Kidney epithelial cell (primary cell): ENCODE measurements at places on chromosomes 3 and 15. TPM values are rescaled to one million over a fixed set of nuclear protein-coding genes. Genes with fewer than 3 reads are reported as not detected.
A peak's percentile ranks its signal among the peaks of the same experiment; 100 is the strongest.

GRCh38 chr15:34986771-34987480 lies 1.2 kb downstream of the ZNF770 start:
- DNase-seq: no peak

DNA sequence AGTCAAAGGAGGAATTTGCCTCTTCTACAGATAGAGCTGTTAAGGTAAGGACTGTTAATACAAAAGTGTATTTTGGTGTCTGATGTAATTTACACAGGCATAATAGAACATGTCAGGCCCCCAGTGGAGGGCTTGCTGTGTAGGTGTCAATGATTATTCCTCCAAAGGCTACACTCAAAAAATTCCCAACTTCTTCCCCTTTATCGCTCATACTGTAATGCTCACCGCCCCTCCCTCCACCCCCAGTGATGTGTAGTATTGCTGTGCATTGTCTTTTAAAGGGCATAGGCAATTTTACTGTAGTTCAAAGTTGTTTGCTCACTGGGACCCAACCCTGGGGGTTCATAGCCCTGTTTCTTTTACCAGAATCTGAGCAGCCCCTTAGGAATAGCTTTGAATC lies 32.2 kb downstream of the NSUN3 start:
- DNase-seq: no peak

DNA sequence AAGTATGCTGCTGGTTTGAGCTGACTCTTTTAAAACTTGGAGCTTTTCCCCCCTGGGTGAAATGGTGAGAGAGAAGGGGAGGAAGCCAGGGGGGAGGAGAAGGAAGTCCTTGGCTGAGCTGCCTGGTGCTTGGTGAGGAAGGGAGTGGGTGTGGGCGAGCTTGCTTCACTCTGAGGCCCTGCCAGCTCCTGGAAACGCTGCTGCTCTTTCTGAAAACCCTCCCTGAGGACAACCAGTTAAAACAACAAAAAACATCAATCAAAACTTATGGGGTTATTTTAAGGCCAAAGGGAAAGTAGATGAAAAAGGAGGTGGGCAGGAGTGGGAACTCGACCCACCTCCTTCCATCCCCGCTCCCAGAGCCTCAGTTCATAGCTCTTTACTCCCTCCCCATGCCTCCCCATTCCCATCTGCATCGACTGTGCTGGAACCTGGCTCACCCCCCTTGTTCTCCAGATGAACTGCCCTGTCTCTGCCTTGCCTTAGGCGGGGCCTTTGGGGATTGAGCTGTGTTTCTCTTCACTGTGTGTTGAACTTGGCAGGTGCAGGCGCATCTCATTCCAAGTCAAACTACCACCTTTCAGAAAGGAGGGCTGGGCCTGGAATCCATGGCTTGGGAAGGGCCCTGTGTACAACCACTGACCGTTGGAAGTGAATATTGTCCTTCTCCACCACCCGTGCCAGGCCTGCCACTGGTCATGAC lies 166.1 kb downstream of the ZNF621 start:
- no peak for DNase-seq

- DNase-seq: peak; percentile 21
These were observed 112.6 kb downstream of the DNAJB8 start for GRCh38 chr3:128353991-128354687.

Gene SLTM
- 60.2 and 73.1 TPM in 2 replicates for total RNA-seq

Gene PSTPIP1
- 0.89 TPM in 1 of 2 replicates, not detected in the other for total RNA-seq

- no peak for DNase-seq
These were observed 317.0 kb upstream of the TPRG1 start for GRCh38 chr3:188854772-188855149.

- no peak for DNase-seq
These were observed 120.7 kb upstream of the MRPL3 start for GRCh38 chr3:131623431-131623830.

Gene TM4SF1
- 43.0 and 43.2 TPM in 2 replicates for total RNA-seq

DNA sequence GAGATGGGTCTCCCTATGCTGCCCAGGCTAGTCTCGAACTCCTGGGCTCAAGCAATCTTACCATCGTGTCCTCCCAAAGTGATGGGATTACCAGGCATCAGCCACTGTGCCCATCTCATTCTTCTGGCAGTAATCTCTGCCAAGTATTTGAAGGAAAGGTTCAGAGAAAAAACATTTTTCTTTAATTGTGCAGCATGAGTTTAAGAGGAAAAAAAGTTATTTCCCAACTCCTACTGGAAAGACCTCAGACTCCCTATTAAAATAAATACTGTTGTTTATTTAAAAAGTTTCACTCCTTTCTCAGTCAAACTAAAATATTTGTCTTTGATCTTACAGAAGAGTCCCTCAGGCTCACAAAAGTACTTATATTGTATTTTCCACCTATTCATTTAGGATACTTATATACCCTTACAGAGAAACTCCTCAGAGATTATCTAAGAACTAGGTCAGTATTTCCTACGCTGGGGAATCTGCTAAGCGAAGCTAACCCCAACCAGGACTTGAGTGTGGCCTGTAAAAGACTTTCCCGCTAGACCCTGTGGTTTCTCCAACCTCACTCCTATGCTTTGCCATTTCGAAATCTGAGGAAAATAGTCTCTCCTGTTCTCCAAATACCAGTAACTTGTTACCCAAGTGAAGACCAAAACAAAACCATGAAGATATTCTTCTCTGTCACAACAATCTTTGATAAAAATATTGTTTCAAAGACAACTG lies 28.7 kb downstream of the WWTR1 start:
- DNase-seq: no peak

Gene GABRR3
- not detected in 2 replicates for total RNA-seq
